Dermis microvascular lymphatic vessel endothelial cell (primary cell): ENCODE measurements at places on chromosomes 13 and 19. TPM values are rescaled to one million over a fixed set of nuclear protein-coding genes. Genes with fewer than 3 reads are reported as not detected.

MYH14 gene
- total RNA-seq = under 0.01 and 0.25 TPM in 2 replicates

PODNL1 gene
- 0.25 TPM in 1 of 2 replicates, not detected in the other for total RNA-seq

LILRA2 gene
- not detected in 2 replicates for total RNA-seq

KLK10 gene
- total RNA-seq = 0.13 TPM in 1 of 2 replicates, not detected in the other

ZNF709 gene
- 3.1 and 3.5 TPM in 2 replicates for total RNA-seq

SPRY2 gene
- total RNA-seq = 8.9 and 17.6 TPM in 2 replicates

CERS1 gene
- 2.4 and 5.1 TPM in 2 replicates for total RNA-seq

CYP4F3 gene
- not detected in 2 replicates for total RNA-seq

PABPC3 gene
- under 0.01 TPM in 2 replicates for total RNA-seq

CEACAM16 gene
- total RNA-seq = not detected in 2 replicates

GNA15 gene
- total RNA-seq = 0.13 and 0.63 TPM in 2 replicates

CUL4A gene
- 80.1 and 97.7 TPM in 2 replicates for total RNA-seq

CCDC122 gene
- 2.1 and 2.8 TPM in 2 replicates for total RNA-seq

SGCG gene
- total RNA-seq = not detected in 2 replicates

ADGRE3 gene
- total RNA-seq = not detected in 2 replicates

ZNF324B gene
- 6.0 and 7.6 TPM in 2 replicates for total RNA-seq

EPS8L1 gene
- 5.7 and 8.9 TPM in 2 replicates for total RNA-seq

RAB11B gene
- 48.1 and 105 TPM in 2 replicates for total RNA-seq

GTPBP3 gene
- total RNA-seq = 7.6 and 9.1 TPM in 2 replicates

ZNF700 gene
- 4.0 and 5.9 TPM in 2 replicates for total RNA-seq

TTC9B gene
- not detected in 2 replicates for total RNA-seq

CCL25 gene
- total RNA-seq = not detected in 2 replicates

CCNA1 gene
- total RNA-seq = 0.63 and 18.7 TPM in 2 replicates

PRR22 gene
- total RNA-seq = 0.39 and 0.51 TPM in 2 replicates

PDCD2L gene
- 11.6 and 12.8 TPM in 2 replicates for total RNA-seq

TMEM150B gene
- not detected in 2 replicates for total RNA-seq

C13orf46 gene
- 0.13 TPM in 2 replicates for total RNA-seq

SOHLH2 gene
- 0.13 TPM in 1 of 2 replicates, not detected in the other for total RNA-seq

ZNF177 gene
- total RNA-seq = 0.51 and 0.89 TPM in 2 replicates
